ENCODE measurements at places on chromosomes 1 and 21.

DNA sequence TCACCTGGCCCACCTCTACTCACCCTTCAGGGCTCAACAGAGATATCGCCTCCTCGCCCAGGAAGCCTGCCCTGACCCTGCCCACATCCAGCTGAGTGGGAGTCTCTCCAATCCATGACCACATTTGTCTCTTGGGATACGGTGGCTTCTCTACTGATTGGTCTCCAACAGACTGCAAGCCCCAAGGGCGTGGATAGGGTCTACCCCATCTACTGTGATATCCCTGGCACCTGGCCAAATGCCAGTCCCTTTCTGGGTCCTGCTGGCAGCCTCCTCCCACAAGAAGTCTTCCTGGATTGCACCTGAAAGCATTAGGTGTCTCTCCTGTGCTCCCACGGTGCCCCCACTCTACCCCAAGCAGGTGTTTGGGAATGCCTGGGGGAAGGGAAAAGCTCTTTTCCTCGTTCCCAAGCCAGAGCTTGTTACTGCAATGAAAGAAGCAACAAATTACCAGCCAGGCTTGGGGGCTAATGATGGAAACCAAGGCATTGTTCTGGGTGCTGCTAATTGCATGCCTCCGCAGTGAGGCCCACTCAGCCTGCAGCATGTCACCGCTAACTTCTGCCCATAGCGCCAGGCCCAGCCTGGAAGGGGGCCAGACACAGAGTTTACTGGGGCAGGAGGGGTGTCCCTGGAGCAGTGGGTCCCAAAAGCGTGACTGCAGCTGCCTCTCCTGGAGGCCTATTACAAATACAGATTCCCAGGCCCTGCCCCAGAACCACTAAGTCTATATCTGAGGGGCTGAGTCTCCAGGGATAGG lies 90.7 kb upstream of the IFFO2 start:
- DNase-seq, result no peak

DNA sequence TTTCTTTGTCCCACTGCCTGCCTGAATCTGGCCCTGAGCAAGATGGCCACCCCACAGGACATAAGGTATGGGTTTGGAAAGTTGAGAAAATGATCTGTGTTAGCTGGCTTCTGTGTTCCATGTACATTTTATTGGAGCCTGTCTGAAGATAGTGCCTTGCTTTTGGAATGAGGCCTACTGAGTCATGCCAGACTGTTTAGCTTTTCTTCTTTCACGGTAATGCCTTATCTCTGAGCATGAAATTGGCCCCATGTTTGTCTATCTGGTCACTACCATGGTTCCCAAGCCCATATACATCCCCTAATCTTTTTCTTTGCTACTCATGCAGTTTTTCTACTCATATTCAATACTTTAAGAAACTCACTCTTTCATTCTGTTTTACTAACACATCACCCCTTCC lies 85.1 kb upstream of the LMO4 start:
- no peak for DNase-seq

GRCh38 chr1:116122955-116123757 lies 12.0 kb downstream of the MAB21L3 start:
- no peak for DNase-seq

DNA sequence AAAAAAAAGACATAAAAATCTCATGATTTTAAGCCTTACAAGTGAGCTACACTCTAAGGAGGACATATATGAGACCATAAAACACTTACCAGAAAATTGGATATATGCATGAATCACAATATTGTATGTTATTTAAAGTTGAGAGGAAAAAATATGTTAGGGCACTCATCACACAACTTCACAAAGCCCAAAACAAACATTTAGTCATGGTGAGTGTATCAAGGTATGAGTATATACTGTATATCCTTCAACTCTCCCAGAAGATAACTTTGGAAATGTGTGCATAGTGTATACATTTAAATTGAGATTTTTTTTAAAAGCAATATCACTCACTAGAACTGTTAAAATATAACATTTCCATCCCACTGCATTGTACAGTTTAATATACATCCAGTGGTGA lies 259.3 kb downstream of the SRGAP2C start:
- no peak for DNase-seq

DNA sequence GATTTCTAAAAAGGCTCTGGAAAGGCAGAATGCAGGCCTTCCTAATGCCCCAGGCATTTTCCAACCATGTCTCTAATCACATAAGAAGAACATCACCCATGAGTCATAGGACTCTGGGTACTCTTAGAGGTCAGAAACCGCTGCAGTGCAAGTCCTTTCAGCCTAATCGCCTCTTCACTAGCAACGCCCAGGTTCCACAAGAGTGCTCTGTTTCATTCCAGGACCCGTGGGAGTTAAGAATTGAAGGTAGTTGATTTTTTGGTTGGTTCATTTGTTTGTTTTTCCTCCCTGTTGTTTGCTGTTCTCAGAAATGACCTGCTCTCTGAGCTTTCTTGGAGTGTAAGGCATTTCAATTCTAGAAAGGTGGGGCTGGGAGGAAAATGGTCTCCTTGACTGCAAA lies 123.2 kb downstream of the NR5A2 start:
- DNase-seq, result no peak

GRCh38 chr1:86696522-86696921 lies 7.9 kb upstream of the SH3GLB1 start:
- DNase-seq, result no peak

GRCh38 chr1:17551755-17552234 lies 12.3 kb downstream of the ARHGEF10L start:
- DNase-seq, result no peak

DNA sequence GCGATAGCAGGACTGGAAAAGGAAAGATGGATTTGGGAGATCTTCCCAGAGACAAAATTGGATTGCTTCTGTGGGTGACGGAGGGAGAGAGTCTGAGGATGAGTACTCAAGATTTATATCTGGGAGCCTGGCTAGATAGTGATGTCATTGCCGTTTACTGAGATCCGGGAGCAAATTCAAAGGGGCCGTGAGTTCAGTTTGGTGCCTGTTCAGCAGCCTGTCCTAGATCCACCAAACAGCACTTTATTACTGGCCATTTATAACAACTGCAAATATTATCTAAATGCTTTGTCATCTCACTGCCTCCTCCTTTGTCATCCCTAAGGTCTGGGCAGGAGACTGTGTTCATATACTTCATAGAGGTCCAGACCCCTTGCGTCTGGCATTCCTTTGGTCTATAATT lies 29.2 kb downstream of the MAPKAPK2 start:
- DNase-seq, result no peak

DNA sequence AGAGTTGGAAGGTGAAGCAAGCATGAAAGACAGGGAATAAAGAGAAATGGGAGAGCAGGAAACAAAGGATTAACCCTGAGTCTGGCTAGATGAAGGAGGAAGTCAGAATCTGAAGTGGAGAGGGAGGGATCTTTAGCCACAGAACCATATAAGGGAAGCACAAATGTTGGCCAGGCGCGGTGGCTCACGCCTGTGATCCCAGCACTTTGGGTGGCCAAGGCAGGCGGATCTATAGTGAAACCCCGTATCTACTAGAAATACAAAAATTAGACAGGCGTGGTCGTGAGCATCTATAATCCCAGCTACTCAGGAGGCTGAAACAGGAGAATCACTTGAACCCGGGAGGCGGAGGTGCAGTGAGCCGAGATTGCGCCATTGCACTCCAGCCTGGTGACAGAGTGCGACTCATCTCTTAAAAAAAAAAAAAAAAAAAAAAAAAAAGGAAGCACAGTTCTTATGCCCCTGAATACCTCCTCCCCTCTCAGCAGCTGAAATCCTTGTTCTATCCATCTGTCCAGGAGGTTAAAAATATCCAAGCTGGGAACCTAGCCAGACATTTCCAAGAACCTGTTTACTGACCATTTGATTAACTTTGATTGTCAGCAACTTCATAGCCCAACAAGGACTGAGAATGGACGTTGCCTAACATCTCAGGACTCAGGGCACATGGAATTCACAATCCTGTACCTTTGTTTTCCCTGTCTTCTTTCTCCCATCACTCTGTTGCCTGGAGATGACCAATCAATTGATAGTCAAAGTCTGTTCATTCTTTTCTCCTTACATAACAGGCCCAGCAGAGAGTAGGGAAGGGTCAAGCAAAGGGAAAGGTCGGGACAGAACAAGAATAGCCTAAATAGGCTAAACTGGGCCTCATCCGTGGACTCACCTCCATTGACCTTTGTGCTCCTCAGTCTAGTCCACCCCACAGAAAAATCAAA lies 10.6 kb downstream of the TXNIP start:
- DNase-seq, result no peak

DNA sequence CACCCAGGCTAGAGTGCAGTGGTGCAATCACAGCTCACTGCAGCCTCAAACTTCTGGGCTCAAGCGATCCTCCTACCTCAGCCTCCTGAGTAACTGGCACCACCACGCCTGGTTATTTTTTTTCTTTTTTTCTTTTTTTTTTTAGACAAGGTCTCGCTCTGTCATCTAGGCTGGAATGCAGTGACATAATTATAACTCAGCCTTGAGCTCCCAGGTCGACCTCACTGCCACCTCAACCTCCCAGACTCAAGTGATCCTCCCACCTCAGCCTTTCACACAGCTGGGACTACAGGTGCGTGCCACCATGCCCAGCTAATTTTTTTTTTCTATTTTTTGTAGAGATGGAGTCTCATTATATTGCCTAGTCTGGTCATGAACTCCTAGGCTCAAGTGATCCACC lies 66.9 kb upstream of the ECE1 start:
- no peak for DNase-seq

- DNase-seq, result no peak
These were observed 84.8 kb upstream of the GNG12 start for GRCh38 chr1:67918067-67918466.

DNA sequence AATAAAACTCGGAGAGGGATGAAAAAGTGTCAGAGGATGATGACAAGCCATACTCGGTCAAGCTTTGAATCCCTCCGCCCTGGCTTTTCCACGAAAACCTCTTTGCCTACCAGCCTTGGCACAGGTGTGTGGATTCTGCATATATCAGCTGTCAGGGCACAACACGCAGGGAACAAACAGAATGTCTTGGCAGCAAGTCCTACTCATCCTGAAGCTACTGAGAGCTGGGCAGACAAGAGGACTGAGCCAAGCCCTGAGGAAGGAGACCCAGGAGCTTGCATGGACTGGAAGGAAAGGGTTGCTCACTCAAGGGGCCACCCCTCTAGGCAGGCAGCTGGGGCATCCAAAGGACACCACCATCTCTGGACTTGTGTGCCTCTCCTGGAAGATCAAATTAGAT lies 132.4 kb downstream of the HMGB4 start:
- no peak for DNase-seq

- DNase-seq, result no peak
These were observed 80.6 kb upstream of the C1orf105 start for GRCh38 chr1:172339842-172340241.

Measured in CD4-positive, alpha-beta T cell treated with Interleukin-17A for 4 hours (primary cell).